ENCODE measurements at places on chromosomes 1 and 21.

GRCh38 chr1:230145505-230145899 lies 78.5 kb downstream of the GALNT2 start:
- DNase-seq: no peak

GRCh38 chr1:177069490-177069889 lies 95.0 kb downstream of the ASTN1 start:
- no peak for DNase-seq

GRCh38 chr1:23793018-23793781 lies 2.3 kb downstream of the LYPLA2 start:
- DNase-seq: no peak

- DNase-seq: no peak
Measured at GRCh38 chr1:66275601-66276023, 258.3 kb upstream of the SGIP1 start.

GRCh38 chr1:61230523-61230922 lies 148.2 kb downstream of the NFIA start:
- DNase-seq: no peak

GRCh38 chr1:106957795-106958194 lies 98.7 kb upstream of the PRMT6 start:
- no peak for DNase-seq

DNA sequence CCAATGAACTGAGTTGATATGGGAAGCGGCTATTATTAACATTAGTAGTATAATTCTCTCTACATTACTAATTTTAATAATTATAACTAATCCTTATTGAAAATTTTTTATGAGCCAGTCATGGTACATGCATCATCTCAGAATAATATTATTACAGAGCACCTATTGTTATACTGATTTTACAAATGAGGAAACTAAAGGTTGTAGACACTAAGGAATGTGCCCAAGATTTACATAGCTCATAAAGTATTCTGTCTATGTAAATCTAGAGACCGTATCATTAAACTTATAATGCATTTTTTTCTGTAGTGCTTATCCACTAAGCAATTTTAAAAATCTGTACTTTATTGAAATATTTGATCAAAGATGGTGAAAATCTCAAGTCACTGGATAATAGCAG lies 825.9 kb downstream of the PLA2G4A start:
- DNase-seq: no peak

- no peak for DNase-seq
Measured at GRCh38 chr1:115810609-115811008, 30.3 kb downstream of the NHLH2 start.

DNA sequence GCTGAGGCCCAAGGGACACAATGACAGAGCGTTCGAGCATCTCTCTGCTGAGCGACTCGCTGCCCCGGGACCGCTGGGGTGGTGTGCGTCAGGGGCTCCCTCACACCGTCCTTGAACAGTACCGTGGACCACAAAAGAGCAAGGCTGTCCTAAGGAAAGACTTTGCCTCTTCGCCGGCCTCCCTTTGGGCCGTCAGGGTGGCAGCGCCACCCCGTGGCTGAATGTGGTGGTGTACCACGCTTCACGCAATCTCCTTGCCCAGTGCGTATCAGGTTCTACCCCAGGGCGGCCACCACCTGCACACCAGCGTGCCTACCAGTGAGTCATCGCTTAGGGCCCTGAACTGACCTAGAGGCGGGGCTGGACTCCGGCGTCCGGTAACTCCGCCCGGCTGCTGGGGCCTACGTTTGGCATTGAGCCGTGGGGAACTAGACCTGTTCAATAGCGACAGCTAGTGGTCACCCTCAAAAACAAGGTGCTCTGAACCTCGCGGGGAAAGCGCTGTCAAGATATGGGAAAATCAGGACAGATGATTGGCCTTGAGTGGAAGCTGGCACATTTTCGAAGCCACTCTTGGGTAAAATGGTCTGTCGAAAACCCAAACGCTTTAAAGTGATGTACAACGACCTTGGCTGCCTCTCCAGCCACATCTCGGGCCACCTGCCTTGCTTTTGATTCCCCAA lies 8.1 kb upstream of the TRAF3IP3 start:
- DNase-seq: peak; percentile 82

DNA sequence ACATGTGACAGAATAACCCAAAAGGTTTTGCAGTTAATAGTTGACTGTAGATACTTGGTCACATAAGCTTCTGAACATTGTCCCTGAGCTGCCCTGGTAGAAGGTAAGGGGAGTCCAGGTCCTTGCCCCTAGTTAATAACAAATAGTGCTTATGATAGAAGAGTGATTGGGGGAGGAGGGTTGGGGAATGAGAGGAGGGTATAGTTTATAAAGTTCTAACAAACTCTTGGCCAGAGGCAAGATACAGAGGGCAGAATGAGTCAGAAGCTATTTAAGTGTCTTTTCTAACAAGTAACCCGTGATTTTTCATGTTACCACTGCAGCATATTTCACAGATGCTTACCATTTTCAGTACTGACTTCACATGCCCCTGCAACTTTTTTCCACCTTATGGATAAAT lies 26.7 kb upstream of the MYOCOS start:
- no peak for DNase-seq

- DNase-seq: no peak
Measured at GRCh38 chr1:114453361-114453784, 57.6 kb downstream of the TRIM33 start.

GRCh38 chr1:217407534-217408001 lies 223.3 kb downstream of the GPATCH2 start:
- DNase-seq: no peak

GRCh38 chr1:245748240-245748639 lies 593.5 kb downstream of the KIF26B start:
- DNase-seq: no peak

DNA sequence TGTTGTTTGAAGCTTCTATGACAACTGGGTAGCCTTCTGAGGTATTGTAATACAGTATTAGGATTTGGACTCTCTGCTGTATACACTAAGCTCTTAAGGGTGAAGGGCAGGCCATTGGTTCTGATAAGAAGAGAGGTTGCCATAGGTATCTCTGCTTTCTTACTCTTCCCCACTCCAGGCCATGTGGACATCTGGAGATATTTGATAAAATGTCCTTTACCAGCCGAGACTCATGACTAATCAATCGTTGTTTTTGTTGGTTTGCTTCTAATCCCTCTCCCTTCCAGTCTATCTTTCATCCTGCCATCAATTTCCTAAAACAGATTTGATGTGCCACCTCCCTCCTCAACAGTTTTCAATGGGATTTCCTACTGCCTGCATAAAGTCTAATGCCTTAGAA lies 64.6 kb upstream of the WDR26 start:
- no peak for DNase-seq

DNA sequence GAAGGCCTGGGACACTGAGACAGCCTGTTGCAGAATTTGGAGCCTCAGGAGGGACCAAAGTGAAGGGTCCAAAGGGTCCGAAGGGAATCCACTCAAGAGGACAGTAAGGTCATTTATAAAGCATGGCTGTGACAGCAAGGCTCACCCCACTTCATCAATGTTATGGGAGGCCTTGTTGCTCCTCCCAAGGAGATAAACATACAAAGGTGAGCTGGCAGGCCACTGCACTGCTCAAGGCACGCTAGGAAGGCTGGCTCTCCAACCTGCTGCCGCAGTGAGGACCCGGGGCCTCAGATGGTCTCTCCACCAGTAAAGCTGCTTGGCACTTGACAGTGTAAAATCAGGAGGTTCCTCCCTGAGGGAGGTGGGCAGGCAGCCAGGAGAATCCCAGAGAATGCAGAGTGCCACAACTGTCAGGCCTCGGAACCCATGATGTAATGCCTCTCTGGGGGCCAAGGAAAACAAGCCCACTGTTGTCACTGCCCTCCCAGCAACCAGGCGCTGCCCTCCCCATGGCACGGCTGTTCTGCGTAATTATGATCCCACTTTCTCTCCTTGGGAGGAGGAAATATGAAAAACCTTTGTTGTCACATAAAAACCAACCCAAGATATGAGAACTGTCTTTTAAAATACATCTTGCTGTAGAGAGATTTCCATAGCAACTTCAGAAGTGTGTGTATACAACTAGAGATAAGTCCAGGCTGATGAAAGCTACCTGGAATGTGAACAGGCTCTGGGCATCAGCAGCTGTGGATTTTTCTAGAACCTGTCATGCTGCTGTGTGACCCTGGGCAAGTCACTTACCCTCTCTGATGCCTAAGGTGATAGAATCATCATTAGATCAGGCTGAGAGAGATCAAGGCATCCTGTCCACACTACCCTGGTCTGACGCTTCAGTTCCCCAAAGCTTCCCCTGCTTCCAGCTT lies 102.5 kb downstream of the KCNN3 start:
- DNase-seq: no peak

DNA sequence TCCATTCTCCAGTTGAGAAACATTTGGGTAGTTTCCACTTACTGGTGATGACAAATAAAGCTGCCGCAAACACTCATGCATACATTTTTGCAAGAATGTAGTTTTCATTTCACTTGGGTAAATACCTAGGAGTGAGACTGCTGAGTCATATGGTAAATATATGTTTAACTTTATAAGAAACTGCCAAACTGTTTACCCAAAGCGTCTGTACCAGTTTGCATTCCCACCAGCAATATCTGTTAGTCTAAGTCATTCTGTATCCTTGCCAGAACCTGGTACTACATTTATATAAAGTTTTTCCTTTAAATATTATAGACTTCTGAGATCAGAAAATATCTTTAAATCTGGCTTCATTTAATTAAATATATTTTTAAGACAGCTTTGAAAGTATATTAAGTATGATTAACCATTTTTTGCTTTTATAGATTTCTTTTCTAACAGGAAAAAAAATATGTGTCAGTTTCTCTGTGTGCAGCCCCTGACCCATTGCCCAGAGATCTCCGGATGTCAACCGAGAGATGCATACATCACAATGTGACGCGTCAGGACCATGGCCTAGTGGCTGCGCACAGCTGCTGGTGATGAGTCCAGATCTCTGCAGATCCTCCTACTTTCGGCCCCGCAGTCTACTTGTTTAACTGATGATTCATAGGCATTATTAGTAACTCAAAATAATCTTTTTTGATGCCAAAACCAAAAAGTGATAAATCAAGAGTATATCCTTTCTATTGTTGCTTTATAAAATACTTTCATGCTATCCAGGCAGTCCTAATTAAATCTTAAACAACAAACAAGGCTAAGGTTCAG lies 227.1 kb upstream of the MAP1LC3C start:
- no peak for DNase-seq

DNA sequence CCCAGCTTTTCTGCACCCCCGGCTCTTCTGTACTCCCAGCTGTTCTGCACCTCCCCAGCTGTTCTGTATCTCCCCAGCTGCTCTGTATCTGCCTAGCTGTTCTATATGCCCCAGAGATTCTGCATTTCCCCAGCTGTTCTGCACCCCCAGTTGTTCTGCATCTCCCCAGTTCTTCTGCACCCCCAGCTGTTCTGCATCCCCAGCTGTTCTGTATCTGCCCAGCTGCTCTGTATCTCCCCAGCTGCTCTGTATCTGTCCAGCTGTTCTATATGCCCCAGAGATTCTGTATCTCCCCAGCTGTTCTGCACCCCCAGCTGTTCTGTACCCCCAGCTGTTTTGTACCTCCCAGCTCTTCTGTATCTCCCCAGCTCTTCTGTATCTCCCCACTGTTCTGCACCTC lies 41.1 kb downstream of the UMODL1 start:
- DNase-seq: no peak

DNA sequence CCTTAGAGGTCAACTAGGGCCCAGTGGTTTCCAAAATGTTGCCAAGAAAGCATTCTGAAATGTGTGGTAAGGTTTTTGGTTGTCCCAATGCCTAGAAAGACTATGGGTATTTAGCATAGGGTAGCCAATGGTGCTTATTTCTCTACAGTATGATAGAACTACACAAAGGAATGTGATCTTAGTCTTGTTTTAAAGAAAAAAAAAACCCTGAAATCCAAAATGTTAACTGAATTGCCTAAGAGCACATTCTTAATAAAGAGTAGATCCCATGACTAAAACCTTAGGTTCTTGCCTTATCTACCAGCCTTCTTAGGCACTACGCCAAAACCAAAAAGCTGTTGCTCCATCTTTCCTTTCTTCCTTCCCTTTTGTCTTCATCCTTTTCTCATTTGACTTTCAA lies 428.2 kb downstream of the MRPL39 start:
- no peak for DNase-seq

GRCh38 chr1:12258272-12258671 lies 28.4 kb downstream of the VPS13D start:
- DNase-seq: no peak

DNA sequence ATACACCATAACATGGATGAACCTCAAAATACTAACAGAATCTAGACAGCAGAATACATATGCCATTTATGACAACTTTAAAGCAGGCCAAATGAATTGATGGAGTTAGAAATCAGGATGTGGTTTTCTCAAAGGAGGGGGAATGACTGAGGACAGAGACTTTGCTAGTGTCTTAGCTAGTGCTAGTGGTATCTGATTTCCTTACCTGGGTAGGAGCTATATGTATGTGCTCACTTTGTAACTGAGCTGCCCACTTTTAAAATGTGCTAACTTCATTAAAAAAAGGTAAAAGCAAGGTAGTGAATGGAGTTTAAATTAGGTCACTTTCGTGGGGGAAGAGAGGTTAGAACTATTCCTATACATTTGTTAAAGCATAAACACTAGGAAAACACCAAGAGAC lies 2.6 kb downstream of the GTF2B start:
- no peak for DNase-seq

GRCh38 chr1:116697548-116698243 lies 30.2 kb upstream of the IGSF3 start:
- no peak for DNase-seq

GRCh38 chr21:43210454-43211071 lies 41.8 kb downstream of the CRYAA start:
- DNase-seq: no peak

DNA sequence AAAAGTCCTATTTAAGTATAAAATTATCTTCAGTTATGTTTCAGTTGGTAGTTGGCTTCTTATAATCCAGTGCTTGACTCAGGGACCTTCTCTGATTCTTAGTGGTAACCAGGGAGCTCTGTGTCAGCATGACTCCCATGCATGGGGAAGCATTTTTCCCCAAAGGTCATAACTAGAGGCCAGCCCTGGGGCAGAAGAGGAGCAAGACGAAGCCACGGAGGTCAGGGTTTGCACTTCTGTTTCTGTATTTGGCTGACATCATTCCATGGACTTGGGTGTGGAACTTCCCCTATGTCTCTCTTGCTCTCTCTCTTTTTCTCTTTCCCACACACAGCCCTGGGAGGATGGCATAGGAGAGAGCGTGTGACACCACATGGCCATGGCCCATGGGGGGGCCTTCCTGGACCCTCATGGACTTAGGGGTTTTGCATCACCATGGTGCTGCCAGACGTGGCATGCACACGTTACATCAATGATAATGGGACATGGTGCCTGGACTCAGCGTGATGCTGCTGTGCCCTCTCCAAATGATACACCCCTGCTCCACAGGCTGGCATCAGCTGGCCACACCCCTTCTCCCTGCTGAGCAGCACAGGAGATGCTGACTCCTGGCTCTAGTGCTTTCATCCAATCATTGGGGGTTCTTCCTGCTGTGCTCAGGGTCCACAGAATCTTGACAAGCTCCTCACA lies 260.5 kb downstream of the KCNJ6 start:
- no peak for DNase-seq

DNA sequence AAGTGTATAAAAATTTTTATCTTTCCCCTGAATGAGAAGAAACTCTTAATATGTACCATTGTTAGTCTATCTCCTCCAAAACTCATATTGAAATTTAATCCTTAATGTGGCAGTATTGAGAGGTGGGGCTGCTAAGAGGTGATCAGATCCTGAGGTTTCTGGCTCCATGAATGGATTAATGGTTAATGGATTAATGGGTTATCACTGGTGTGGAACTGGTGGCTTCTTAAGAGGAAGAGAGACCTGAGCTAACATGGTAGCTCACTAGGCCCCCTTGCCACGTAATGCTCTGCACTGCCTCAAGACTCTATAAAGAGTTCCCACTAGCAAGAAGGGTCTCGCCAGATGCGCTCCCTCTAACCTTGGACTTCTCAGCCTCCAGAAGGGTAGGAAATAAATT lies 70.6 kb upstream of the ZBTB18 start:
- DNase-seq: no peak
